Fibroblast of lung (primary cell): ENCODE measurements at places on chromosomes 11 and 22. TPM values are rescaled to one million over a fixed set of nuclear protein-coding genes. Genes with fewer than 3 reads are reported as not detected.

DNA sequence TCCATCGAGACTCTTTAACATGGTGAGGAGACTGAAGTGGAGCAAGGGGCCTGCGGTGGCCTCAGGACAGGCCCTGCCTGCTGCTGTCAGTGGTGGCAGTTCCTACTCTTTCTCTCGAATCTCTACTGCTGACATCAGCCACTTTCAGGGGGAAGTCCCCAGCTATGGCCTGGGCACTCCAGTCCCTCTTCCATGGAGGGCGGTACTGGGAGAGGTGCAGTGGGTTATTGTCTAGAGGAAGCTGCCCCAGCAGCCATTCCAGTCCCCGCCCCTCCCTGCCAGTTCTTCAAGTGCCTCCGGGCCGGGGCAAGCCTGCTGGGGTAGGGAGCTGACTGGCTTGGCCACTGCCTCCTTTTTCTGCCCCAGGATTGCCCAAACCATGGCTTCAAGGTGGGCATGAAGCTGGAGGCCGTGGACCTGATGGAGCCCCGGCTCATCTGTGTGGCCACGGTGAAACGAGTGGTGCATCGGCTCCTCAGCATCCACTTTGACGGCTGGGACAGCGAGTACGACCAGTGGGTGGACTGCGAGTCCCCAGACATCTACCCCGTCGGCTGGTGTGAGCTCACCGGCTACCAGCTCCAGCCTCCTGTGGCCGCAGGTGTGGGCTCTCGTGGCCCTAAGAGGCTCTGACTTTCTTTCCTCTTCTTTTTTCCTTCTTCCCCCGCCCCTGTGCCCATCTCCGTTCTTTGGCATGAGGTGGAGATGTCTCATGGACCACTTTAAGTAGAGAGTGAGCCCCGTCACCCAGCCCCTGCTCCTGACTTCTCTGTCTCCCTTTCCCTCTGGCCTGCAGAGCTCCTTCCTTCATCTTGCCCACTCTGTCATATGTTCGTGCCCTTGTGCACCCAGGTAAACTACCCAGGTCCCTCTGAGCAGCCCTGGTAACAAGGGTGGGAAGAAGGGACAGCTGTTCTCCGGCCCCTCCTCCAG lies 13.7 kb downstream of the CHADL start:
- no peak for DNase-seq

- no peak for DNase-seq
Measured at GRCh38 chr22:19052941-19053541, 69.2 kb downstream of the DGCR2 start.

- no peak for DNase-seq
Measured at GRCh38 chr22:38383417-38383816, 66.2 kb upstream of the CSNK1E start.

DNA sequence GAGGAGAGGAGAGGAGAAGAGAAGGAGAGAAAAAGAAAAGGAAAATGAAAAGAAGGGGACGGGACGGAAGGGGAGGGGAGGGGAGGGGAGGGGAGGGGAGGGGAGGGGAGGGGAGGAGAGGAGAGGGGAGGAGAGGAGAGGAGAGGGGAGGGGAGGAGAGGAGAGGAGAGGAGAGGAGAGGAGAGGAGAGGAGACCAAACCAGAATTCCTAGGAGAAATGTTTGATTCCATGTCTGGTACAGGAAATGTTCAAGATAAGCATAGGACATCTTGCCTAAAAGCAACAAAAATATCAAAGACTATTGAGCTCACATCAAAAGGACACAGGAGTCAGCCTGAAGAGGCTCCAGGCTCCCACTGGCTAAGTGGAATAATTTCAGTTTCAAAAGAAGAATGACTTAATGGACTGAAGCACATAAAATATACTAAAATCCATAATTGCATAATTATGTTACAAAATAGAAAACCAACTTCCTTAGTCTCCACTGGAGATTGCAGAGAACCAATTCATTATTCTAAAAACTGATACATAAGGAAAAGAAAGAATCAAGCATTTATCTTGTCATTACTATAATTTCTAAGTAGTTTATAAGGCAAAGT lies 101.1 kb upstream of the APOA1 start:
- no peak for DNase-seq

- DNase-seq = no peak
Measured at GRCh38 chr11:69203901-69204245, 48.1 kb downstream of the SMIM38 start.

DNA sequence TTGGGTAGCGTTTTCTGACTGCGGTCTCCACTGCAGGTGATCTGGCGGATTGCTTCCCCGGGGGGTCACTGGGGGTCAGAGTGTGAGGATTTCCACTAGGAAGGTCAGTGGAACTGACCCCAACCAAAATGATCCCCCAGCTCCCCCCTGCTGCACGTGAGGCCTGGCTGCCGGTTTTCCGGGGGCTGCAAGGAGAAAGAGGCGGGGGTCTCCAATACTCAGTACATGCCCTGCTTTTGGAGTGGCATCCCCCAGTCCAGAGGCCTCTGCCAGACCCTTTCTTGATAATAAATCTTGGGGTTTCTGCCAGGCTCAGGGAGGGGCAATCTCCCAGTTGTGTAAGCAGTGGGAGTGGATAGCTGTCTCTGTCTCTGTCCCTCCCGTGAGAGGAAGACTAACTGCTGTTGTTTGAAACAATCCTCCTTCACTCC lies 71.5 kb upstream of the RTL6 start:
- no peak for DNase-seq

- no peak for DNase-seq
Measured at GRCh38 chr11:8097062-8097461, 16.1 kb downstream of the TUB start.

Gene CBLIF
- not detected in 2 replicates for total RNA-seq

Gene SPON1
- 3.5 and 30.6 TPM in 2 replicates for total RNA-seq

Gene SCN4B
- 6.7 and 10.4 TPM in 2 replicates for total RNA-seq

Gene APOA1
- 0.26 TPM in 1 of 2 replicates, not detected in the other for total RNA-seq

Gene OR51B4
- 0.17 TPM in 1 of 2 replicates, not detected in the other for total RNA-seq
